ENCODE measurements at places on chromosomes 12 and 14.

GRCh38 chr14:68404652-68405183 lies 388.1 kb downstream of the ZFP36L1 start:
- no peak for DNase-seq

GRCh38 chr14:70897464-70897863 lies 9.8 kb upstream of the PCNX1 start:
- no peak for DNase-seq

GRCh38 chr12:124305136-124305535 lies 10.2 kb downstream of the RFLNA start:
- DNase-seq: no peak

DNA sequence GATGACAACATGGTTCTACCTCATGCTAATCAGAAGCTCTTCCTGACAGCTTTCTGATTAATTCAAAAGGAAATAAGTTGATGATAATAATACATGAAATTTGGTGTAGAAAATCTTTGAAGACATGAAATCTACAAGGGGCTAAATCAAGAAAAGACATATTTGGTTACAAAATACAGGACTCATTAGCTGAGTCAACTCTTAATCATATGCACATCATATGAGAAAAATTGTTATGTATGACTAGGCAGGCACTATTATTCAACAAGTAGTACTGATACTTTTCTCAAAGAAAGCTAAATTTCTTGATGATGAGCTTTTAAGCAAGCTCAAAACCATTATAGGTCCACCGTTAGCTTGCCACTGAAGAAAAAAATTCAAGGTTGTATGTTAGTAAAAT lies 7.1 kb downstream of the ABCC9 start:
- DNase-seq: no peak

- peak; percentile 26 for DNase-seq
These were observed 285.8 kb upstream of the GRIP1 start for GRCh38 chr12:66964629-66965028.

GRCh38 chr12:121866331-121866730 lies 7.7 kb upstream of the HPD start:
- DNase-seq: no peak

- DNase-seq: peak; percentile 42
These were observed 65.3 kb downstream of the IFT43 start for GRCh38 chr14:76050797-76051392.

DNA sequence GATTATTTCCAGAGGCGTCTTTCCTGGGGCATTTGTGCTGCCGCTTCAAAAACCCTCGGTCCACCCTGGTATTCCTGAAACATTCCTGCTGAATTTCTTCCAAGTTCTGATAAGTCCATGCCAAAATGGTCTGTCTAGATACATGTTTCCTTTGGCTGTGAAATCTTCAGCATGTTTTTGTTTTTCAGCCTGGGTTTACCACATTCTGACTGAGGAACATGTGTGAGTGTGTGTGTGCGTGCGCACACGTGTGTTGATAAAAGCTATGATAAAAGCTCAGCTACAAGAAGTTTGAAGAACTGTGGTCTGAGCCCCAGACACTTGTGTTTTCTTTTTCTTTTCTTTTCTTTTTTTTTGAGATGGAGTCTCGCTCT lies 22.4 kb downstream of the ANKRD9 start:
- no peak for DNase-seq

- DNase-seq: no peak
These were observed 306.8 kb upstream of the G2E3 start for GRCh38 chr14:30252151-30252550.

DNA sequence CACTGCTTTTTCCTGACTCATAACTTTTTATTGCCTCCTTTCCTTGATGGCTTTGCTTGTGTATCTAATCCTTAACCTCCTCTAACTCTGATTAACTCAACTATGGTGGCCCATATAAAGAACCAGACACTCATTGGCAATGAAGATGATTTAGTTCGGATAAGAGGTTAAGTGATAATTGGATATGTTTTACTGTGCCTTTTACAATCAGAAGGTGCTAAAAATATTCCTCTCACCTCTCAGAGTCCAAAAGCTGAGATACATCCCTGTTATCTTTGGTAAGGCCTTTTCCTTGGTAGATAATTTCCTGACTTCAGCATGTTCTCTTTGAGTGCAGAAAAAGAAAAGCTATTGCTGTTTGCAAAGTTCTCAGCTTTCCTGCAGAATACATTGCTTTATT lies 367.7 kb downstream of the SLC16A7 start:
- DNase-seq: no peak

DNA sequence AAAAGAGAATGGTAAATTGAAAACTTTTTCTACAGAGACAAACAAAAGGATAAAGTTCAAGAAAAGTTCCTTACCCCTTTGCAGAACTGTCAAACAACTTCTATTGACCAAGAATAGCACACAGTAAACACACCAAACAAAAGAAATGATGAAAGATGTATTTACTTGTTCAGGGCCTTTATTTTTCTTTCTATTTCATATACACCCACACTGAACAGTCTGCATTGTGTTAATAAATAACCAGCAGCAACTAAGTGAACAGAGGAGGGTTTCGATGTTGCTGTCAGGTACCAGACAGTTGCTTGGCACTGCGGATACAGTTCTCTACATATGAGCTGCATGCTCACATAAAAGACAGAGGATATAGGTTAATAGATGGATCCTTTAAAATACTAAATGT lies 122.1 kb downstream of the SOX5 start:
- no peak for DNase-seq

DNA sequence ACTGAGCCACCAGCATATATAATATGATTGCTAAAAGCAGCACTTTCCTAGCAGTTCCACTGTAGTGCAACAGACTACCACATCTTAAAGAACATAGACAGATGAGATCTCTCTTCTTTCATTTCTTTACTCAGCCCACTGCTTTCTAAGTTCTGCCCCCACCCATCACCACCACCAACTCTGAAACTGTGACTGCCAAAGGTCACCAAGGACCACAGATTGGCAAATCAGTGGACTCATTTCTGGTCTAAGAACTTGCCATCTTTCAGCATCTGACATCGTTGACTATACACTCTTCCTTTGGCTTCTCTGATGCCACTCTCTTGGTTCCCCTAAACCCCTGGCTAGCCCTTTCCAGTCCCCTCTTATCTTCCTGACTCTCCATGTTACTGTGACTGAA lies 38.4 kb downstream of the IFNG start:
- DNase-seq: no peak

GRCh38 chr12:47652521-47653234 lies 53.2 kb downstream of the RPAP3 start:
- no peak for DNase-seq

DNA sequence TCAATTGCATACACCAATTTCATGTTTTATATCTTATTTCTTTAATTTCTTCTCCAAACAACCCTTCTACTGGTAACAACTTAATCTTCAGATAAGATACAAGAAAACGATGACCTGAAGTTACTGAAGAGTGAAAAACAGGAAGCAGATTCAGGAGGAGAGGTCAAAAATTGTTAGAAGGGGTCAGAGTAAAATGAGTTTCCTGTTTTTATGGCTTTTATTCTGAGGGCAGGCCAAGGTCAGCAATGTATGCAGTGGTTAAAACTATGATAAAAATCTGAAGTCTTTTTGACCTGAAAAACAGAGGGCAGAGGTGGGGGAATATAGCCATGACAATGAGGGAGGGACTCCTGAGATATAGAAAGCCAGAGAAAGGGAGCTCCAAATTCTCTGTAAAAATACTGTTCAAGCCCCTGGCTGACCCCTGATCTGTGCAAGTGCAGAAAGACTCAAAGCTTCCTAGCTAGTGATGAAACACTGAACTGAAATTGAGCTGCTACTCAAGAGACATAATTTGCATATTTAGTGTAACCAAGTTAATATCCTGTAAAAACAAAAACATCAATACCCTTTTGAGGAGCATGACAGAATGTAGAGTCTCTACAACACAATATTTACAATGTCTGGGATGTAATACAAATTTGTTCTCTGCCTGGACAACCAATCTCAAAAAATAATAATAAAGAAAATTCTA lies 514.3 kb upstream of the SEL1L start:
- DNase-seq: no peak

- DNase-seq: no peak
These were observed 4.5 kb downstream of the DDHD1 start for GRCh38 chr14:53148671-53149070.

DNA sequence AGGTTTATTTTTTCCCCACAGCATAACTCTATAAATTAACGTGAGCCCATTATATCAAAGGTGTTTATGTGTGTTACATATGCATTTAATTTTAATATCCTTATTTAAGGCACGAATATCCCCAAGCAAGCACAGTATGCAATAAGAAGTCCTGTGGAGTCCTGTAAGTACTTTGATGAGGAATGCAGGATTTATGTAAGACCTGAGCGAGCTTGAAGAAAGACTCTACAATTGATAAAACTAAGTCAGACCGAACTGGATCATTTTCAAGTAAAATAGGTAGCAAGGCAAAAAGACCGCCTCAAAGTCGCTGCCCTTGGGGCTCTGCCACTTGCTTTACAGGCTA lies 755 bp downstream of the SLC25A21 start:
- DNase-seq: no peak

- no peak for DNase-seq
These were observed 30.5 kb downstream of the PUS7L start for GRCh38 chr12:43728117-43728516.

DNA sequence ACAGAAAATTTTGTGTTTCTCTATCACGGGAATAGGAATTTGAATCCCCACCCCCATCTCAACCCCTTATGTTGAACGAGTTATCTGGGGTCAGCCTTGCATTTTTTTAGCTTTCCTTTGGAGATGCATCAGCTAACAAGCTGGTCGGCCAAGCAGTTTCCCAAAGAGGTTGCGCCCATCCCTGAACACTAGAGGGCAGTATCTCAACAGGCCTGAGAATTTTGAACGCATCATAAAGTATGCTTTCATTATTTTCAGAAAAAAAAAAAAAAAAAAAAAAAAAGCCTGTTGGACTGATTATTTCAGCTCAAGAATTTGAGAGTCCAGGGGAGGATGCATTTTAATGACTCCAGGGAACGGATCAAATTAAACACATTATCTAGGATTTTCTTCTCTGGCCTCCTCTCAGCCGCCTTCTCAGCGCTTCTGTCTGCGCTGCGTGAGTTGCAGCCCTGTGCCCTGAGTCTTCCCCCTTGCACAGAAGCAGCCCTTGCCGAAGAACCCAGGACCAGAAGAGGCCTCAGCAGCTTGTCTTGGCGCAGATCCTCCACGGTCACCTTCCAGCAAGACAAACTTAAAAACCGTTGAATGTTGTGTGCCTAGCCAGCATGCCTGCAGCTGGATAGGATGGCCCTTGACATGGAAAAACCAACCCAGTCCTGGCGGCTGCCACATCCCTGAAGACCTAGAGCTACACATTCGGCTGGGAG lies 76.6 kb upstream of the GZMB start:
- DNase-seq: peak; percentile 37

GRCh38 chr14:68651652-68652432 lies 141.0 kb downstream of the ZFP36L1 start:
- DNase-seq: no peak

- no peak for DNase-seq
These were observed 4.3 kb downstream of the CCNT1 start for GRCh38 chr12:48712209-48712608.

DNA sequence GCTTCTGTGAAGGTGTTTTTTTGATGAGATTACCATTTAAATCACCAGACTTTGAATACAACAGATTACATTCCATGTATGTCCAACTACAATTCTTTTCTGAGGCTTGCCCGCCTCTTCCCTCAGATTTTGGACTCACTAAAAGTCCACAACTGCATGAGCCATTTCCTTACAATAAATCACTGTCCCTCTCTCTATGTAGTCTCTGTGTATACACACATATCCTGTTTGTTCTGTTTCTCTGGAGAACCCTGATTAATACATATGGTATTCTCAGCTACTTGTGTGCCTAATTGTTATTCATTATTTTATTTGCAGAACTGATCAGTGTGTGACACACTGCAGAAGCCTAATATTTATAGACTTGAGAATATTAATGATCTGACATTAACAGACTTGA lies 2.4 kb upstream of the MIPOL1 start:
- no peak for DNase-seq

DNA sequence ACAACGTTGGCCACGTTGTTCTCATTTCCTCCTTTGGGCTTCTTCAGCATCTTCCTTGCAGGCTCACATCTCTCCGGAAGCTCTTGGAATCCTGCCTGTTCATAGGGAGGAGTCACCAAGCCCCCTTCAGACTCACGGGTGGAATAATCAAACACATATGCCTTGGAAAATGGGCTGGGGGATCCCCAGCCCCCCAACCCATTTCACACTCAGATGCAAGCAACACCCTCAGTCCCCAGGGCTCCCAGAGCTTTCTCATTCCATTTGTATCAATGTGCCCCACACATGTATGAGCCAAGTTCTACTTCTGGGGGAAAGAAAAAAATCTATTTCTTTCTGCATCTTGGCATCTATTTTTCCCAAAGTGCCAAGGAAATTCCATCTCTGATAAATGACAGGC lies 33.1 kb downstream of the WSCD2 start:
- no peak for DNase-seq

GRCh38 chr14:101132051-101132571 lies 228.6 kb upstream of the RTL1 start:
- DNase-seq: no peak

DNA sequence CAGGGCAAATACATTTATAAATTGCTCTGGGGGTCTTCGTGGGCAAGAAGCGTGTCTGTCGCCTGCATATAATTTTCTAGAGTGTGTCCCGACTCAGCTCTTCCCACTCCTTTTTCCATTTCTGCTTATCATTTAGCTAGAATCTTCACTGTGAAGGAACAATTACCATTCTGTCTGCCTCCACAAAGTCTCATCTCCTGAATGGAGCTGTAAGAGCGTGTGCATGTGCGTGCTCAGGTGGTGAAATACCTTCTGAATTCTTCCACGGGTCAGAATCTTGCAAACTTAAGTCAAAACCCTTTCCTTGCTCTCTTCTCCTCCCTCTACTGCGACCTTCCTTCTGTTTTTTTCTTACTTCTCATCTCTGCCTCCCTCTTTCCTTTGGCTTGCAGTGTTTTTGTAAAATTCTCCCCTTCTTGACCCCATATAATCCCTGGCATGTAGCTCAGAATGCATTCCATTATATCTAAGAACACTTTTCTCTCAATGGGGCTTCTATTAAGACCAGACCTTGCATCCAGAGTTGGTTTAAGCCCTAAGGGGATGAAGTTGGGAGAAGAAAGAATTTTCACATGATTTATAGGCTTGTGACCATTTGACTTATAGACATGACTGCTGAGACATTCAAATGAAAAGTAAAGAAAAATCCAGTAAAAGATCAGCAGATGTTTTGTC lies 25.0 kb upstream of the GSG1 start:
- DNase-seq: no peak

DNA sequence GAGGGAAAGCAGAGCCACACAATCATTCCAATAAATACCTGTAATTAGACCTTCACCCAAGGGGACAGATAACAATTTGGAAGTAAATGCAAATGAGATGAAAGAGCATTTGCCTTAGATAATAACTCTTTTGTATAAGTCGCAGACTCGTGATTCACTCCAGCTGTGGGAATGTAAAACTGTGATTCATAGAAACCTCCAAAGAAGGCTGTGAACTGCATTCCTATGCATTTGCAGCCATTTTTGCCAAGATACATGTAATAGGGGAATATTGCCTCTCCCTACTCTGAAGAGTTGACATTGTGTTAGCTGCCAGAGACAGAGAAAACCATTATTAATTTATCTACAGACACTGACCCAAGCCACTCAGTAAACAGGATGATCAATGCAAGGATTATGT lies 181.9 kb upstream of the ARHGAP5 start:
- DNase-seq: no peak

GRCh38 chr12:66062290-66062625 lies 68.3 kb downstream of the LLPH start:
- DNase-seq: no peak

- no peak for DNase-seq
These were observed 91.9 kb upstream of the DHRS4 start for GRCh38 chr14:23861666-23862065.

All from stimulated activated CD4-positive, alpha-beta T cell treated with anti-CD3 and anti-CD28 coated beads, TNF-alpha, amount 100 ng/mL, for 48 hours (primary cell).